ENCODE measurements at places on chromosomes 1 and 21. TPM values are rescaled to one million over a fixed set of nuclear protein-coding genes. Genes with fewer than 3 reads are reported as not detected.

GRCh38 chr1:32868085-32868484, 2.6 kb downstream of the FNDC5 start:
- H3K4me1 ChIP-seq, result peaks cover 6% of the 10 kb centered on the region
- no peak overlapping the region for H3K4me3 ChIP-seq
- H3K36me3 ChIP-seq, result peaks cover 7% of the 10 kb centered on the region

DNA sequence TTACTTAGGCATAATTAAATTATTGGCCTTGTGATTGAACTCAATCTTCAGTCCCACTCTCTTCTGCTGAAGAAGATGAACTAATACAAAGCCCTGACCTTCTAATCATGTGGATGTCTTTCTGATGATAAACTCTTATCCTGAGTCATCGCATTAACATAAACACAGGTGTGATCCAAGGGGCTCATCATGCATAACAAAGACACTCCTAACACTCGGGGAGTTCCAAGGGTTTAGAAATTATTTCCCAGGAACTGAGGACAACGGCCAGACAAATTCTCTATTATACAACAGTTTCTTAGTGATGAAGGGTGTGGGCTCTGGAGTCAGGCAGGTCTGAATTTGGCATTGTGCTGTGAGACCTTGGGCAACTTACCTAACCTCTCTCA, 18.0 kb downstream of the DUSP10 start:
- peaks cover 78% of the 10 kb centered on the region for H3K36me3 ChIP-seq
- no peaks in the 10 kb centered on the region for H3K27me3 ChIP-seq
- H3K4me1 ChIP-seq, result peaks cover 59% of the 10 kb centered on the region
- no peak for DNase-seq
- H3K27ac ChIP-seq, result no peak overlapping the region

- DNase-seq, result no peak
- no peak overlapping the region for H3K27ac ChIP-seq
- H3K4me1 ChIP-seq, result no peaks in the 10 kb centered on the region
- no peak overlapping the region for H3K4me3 ChIP-seq
- no peaks in the 10 kb centered on the region for H3K27me3 ChIP-seq
Observed at GRCh38 chr1:242784084-242784483, 259.6 kb upstream of the PLD5 start.

Gene RYR2
- not detected for total RNA-seq

Gene CAMK1G
- not detected for total RNA-seq

Gene C1orf87
- total RNA-seq, result not detected

Gene SLC26A9
- not detected for total RNA-seq
